ENCODE measurements at places on chromosomes 12 and 14. TPM values are rescaled to one million over a fixed set of nuclear protein-coding genes. Genes with fewer than 3 reads are reported as not detected.

DNA sequence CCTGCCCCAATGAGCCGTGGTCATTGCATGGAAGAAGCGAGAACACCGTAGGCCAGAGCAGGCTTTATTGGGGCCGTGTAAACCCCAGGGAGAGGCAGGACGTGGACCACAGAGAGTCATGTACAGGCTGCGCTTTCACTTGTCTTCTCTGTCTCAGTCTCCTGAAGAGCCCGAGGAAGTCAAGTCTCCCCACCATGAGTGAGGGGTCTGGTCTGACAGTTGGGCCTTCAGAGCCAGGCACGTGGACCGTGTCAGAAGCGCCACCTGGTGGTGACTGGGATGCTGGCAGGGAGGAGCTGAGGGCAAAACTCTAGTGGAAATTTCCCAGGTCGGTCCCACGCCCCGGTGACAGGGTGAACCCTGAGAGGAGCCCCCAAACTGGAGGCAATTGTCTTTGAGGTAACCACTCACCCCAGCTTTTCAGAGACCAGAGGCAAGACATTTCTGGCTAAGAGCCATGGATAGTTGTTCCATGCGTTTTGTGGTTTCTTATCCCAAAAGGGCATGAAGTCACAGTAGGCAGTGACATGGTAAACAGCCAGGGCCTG, 17.4 kb downstream of the RPS6KL1 start:
- peaks cover 32% of the 10 kb centered on the region for H3K4me1 ChIP-seq
- H3K27me3 ChIP-seq, result no peaks in the 10 kb centered on the region
- no peak overlapping the region for H3K27ac ChIP-seq
- peak; percentile 39 for DNase-seq
- peaks cover 62% of the 10 kb centered on the region for H3K36me3 ChIP-seq

Gene RILPL2
- 2.0 TPM for polyA plus RNA-seq

GRCh38 chr12:119936705-119937311, 52.2 kb upstream of the BICDL1 start:
- DNase-seq, result no peak
- no peak overlapping the region for H3K4me3 ChIP-seq
- no peaks in the 10 kb centered on the region for H3K27me3 ChIP-seq
- no peak overlapping the region for H3K27ac ChIP-seq
- H3K4me1 ChIP-seq, result no peaks in the 10 kb centered on the region
- no peaks in the 10 kb centered on the region for H3K36me3 ChIP-seq

DNA sequence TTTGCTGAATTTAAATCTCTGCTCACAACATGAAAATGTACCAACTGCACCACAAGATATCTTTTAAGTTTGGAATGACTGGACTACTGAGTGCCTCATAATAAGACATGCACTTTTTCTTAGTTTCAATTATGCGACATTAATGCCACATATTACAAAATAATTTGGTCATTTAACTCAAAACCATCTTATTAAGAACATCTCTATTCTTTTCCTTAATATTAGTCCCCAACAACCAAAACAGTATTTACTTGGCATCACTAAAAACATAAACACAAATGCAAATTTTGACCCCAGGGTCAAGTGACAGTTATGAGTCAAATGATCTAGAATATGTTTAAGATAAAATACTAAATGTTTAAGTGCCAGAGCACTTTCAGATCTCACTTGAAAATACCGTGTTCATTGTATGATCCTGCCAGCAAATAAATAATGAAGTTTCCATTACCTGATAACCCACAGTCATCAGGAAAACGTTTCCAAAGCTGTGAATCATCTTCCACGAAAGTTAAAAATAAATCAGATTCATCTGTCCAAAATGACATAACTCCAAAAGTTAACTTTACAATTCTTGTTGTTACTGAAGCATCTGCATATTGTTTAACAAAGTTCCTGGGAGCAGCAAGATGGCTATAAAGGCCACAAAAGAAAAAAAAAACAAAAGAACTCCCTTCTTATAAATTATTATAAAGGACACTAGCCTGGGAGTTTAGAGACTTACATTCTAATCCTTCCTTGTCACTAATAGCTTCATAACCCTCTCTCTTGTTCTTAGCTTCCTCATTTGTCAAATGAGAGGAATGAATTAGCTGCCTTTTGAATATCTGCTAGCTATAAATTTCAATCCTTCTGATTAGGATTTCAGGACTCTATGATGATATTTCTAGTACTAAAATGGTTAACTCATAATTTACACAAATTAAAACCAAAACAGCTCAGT, 30.5 kb upstream of the AP4S1 start:
- no peaks in the 10 kb centered on the region for H3K27me3 ChIP-seq
- DNase-seq, result no peak
- no peaks in the 10 kb centered on the region for H3K4me1 ChIP-seq
- H3K4me3 ChIP-seq, result no peak overlapping the region
- no peak overlapping the region for H3K27ac ChIP-seq
- no peaks in the 10 kb centered on the region for H3K36me3 ChIP-seq

Gene TMEM132D
- polyA plus RNA-seq, result 15.7 TPM

Gene BBOF1
- polyA plus RNA-seq, result 17.1 TPM

Gene TPH2
- polyA plus RNA-seq, result 0.43 TPM

GRCh38 chr12:59911516-59911915, 315.7 kb downstream of the SLC16A7 start:
- H3K36me3 ChIP-seq, result no peaks in the 10 kb centered on the region
- H3K4me3 ChIP-seq, result no peak overlapping the region
- no peak overlapping the region for H3K27ac ChIP-seq
- no peaks in the 10 kb centered on the region for H3K27me3 ChIP-seq

- H3K27ac ChIP-seq, result no peak overlapping the region
- DNase-seq, result no peak
- peaks cover 11% of the 10 kb centered on the region for H3K27me3 ChIP-seq
- no peaks in the 10 kb centered on the region for H3K36me3 ChIP-seq
- H3K4me3 ChIP-seq, result no peak overlapping the region
Measured at GRCh38 chr12:47938093-47938492, 25.3 kb upstream of the TMEM106C start.

Gene RPS6KA5
- polyA plus RNA-seq, result 3.3 TPM

Gene CLEC4C
- not detected for polyA plus RNA-seq

DNA sequence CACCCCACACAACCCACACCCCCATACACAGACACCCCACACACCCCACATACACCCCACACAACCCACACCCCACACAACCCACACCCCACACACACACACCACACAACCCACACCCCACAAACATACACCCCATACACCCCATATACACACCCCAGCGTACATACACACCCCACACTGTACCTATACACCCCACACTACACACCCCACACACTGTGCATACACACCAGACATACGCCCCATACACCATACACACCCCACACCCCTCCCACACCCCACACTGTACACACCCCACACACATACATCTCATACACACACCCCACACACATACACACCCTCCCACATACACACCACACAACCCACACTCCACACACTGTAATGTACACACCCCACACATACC, 80.2 kb downstream of the NOC4L start:
- peaks cover 2% of the 10 kb centered on the region for H3K27me3 ChIP-seq
- H3K4me3 ChIP-seq, result no peak overlapping the region
- peaks cover 10% of the 10 kb centered on the region for H3K36me3 ChIP-seq
- no peak overlapping the region for H3K27ac ChIP-seq
- H3K4me1 ChIP-seq, result peaks cover 32% of the 10 kb centered on the region

- H3K4me1 ChIP-seq, result peaks cover 26% of the 10 kb centered on the region
- H3K27me3 ChIP-seq, result no peaks in the 10 kb centered on the region
- DNase-seq, result no peak
- no peak overlapping the region for H3K4me3 ChIP-seq
Measured at GRCh38 chr12:56721721-56722120, 3.4 kb downstream of the NACA start.

Gene HELB
- polyA plus RNA-seq, result 4.0 TPM

Gene BEST3
- 2.6 TPM for polyA plus RNA-seq

Gene TSPAN9
- 40.1 TPM for polyA plus RNA-seq

DNA sequence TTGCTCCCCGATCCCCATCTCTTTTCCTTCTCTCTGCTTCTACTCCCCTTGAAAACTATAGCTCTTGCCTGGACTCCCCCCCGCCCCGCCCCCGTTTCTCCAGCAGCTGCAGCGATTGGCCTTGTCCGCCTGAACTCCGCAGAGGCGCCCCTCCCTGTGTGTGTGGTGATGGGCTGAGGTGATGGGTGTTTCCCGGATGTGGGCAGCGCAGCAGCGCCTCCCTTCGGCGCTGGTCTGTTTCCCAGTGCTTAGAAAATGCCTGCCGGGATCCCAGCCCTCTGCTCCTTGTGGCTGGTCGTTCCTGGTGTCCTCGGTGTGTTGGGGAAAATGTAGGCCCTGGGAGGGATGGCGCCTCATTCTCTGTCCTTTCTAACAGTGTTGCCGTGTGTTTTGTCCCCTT, 43.3 kb downstream of the GALNT8 start:
- DNase-seq, result peak; percentile 20
- no peak overlapping the region for H3K4me3 ChIP-seq
- peaks cover 23% of the 10 kb centered on the region for H3K36me3 ChIP-seq
- H3K4me1 ChIP-seq, result no peaks in the 10 kb centered on the region

- H3K27ac ChIP-seq, result no peak overlapping the region
- H3K36me3 ChIP-seq, result no peaks in the 10 kb centered on the region
- H3K27me3 ChIP-seq, result no peaks in the 10 kb centered on the region
- H3K4me3 ChIP-seq, result no peak overlapping the region
- DNase-seq, result no peak
Measured at GRCh38 chr14:20782280-20782890, 1.3 kb downstream of the RNASE6 start.

- no peaks in the 10 kb centered on the region for H3K27me3 ChIP-seq
- no peaks in the 10 kb centered on the region for H3K4me1 ChIP-seq
- DNase-seq, result no peak
- H3K36me3 ChIP-seq, result no peaks in the 10 kb centered on the region
- no peak overlapping the region for H3K27ac ChIP-seq
- H3K4me3 ChIP-seq, result no peak overlapping the region
Measured at GRCh38 chr14:92352158-92352985, 29.4 kb downstream of the SLC24A4 start.

Gene PAPLN
- 5.1 TPM for polyA plus RNA-seq

GRCh38 chr12:51678086-51678724, 87.2 kb downstream of the SCN8A start:
- H3K27me3 ChIP-seq, result no peaks in the 10 kb centered on the region
- peak; percentile 67 for DNase-seq
- H3K4me3 ChIP-seq, result no peak overlapping the region
- H3K27ac ChIP-seq, result no peak overlapping the region
- no peaks in the 10 kb centered on the region for H3K4me1 ChIP-seq

DNA sequence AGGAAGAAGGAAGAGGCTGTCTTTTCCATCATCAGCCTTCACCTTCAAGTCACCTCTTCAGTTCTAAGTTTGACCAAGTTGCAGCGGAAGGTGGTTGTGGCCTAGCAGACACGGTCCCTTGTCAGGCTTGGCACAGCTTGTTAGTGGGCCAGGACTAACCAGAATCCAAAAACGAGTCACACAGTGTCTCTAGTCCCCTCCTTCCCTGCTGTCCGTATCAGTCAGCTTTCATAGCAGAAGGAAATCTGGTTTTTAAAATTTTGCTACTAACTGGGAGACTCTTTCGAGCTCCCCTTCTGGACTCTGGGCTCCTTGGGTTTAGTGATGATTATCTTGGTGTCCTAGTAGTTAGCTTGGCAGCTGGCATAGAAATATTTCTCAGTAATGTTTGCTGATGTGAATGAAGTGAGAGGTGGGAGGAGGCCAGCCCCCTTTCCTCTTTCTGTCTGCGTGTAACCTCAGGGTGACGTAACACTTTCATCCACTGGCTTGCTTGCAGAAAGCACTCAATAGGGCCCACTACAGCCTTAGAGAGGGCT, 3.8 kb downstream of the ETV6 start:
- no peak for DNase-seq
- H3K27me3 ChIP-seq, result no peaks in the 10 kb centered on the region
- no peaks in the 10 kb centered on the region for H3K36me3 ChIP-seq
- H3K27ac ChIP-seq, result no peak overlapping the region
- no peak overlapping the region for H3K4me3 ChIP-seq
- H3K4me1 ChIP-seq, result peaks cover 16% of the 10 kb centered on the region

- H3K4me1 ChIP-seq, result peaks cover 28% of the 10 kb centered on the region
- no peak overlapping the region for H3K4me3 ChIP-seq
- no peaks in the 10 kb centered on the region for H3K27me3 ChIP-seq
- no peaks in the 10 kb centered on the region for H3K36me3 ChIP-seq
- DNase-seq, result no peak
- no peak overlapping the region for H3K27ac ChIP-seq
Measured at GRCh38 chr12:117042862-117043261, 56.4 kb downstream of the TESC start.

All from spinal cord (tissue), 10 donors.